Left lung (tissue), 14 donors: ENCODE measurements at places on chromosomes 13 and 19. TPM values are rescaled to one million over a fixed set of nuclear protein-coding genes. Genes with fewer than 3 reads are reported as not detected.

Gene CGB2
- total RNA-seq, result not detected

- peak; percentile 72 for DNase-seq
Observed at GRCh38 chr13:46893798-46894560, 2.9 kb downstream of the HTR2A start.

GRCh38 chr19:32202244-32202643 is 143.2 kb upstream of the ZNF507 start:
- DNase-seq, result no peak

DNA sequence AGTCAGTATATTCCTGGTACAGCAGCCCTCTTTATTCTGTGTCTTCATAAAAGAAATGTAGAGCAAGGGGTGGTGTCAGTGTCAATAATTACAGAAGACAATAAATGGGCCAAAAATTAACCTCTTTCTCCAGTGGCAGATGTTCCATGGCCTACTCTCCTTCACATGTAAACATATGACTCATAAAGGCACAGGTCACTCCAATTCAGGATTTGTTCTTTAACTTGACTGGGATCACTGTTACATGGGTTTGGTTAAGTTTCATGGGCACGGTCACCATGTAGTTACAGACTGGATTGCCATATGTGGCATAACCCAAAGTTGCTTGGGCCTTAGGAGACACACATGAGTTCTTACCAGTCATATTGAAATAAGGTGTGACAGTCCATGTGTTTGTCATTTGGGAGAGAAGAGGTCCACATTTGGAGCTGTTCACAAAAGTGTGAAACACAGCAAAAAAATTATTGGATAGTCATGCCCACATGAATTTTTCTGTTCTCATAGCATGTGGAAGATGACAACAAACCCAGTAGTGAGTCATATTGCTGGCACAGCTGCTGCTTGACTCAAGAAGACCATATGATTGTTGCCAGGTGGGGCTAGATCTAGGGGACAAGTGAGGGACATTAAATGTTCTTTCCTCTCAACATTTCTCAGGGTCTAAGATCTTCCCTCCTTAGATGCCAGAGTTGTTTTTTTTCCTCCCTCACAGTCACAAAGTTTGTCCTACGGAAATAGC is 68.1 kb upstream of the HTR2A start:
- no peak for DNase-seq

GRCh38 chr13:94305463-94305862 is 174.0 kb downstream of the DCT start:
- DNase-seq, result no peak

GRCh38 chr13:99601535-99601934 is 100.3 kb downstream of the TM9SF2 start:
- no peak for DNase-seq

DNA sequence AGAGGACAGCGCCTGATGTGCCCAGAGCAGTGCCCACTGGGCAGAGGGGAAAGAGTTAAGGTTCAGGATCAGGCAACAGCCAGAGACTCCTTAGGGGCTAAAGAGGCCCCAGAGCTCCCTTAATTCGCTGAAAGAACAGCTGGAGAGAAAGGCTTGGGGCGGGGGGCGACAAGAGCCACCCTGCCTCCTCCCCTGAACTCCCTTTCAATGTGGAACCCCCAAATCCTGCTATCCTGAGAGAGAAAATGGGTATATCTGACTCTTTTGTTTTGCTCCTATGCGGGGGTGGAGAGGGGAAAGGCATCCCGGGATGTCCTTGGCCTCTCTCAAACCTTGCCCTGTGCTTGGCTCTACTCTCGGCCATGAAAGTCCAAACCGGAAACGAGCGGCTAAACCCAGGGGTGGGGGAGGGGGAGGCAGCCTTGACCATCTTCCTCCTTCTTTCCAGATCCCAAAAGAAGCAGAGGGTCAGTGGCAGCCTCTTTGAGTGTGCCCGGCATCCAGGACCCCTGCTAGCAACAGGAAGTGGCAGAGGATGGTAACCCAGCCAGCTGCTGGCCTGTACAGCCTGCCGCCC is 4.7 kb downstream of the PRKACA start:
- DNase-seq, result no peak

- no peak for DNase-seq
Observed at GRCh38 chr13:111508164-111508870, 187.9 kb downstream of the TEX29 start.

- DNase-seq, result no peak
Observed at GRCh38 chr19:7941895-7942596, 1.4 kb downstream of the TIMM44 start.

DNA sequence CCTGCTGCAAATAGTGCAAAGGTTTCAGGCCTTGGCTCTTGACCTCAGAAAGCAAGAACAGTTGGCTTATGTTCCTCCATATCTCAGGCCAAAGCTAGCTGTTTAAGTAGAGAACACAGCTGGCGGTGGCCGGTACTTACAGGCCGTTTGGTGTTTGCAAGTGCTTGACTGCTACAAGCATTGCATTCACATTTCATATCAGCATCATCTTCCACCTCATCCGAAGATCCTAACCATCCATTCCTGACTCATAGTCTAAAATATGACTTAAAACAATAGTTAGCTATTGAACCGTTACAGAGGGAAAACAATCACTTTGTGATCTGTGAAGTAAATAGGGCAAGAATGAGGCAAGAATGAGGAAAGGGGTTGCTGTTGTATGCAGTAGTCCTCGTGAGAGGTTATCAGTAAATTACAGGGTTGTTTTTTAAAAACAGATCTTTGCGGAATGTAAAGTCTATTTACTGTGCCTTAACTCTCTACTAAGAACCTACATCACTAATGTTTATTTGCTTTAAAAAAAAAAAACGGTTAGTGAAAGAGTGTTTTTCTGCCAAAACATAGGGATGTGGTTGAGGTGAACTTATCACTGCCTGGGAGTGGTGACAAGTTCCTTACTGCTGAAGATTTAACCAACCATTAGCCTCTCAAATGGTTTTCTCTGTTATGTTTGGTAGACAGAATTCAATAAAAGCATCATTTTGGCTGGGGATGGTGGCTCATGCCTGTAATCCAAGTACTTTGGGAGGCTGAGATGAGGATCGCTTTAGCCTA is 21.6 kb upstream of the WDR88 start:
- DNase-seq, result no peak

DNA sequence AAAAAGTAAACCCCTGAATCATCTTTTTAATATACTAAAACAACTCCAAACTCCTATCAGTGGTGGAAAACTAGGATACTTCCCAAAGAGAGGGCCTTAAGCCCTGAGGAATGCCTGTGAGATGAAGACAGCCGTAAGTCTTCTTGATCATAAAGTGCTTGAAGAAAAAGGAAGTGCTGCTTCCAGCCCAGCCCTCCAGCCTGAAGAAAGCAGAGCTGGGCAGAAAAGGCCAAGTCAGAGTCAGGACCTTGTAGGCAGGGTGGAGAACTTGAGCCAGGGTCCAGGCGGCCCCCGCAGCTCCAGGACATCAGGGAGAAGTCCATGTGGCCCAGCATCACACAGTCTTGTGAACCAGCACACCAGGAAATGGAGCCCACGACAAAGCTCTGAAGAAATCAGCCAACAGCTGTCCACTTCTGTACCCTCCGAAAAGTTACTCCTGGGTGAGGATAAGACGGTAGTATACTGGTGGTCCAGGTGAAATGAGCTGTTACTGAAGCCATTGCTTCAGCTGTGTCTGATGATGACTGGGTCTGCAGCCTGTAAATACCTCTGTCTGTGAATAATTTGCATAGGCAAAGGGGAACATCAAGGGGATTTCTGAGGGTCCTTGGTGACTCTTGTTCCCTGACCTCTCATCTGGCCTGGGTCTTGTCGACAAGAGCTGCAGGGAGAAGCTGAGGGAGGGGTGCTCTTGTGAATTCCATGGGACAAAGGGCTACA is 18.7 kb upstream of the CRYL1 start:
- no peak for DNase-seq

GRCh38 chr19:12156223-12157058 is at the start of gene ZNF625:
TSS of gene ZNF625 (minus strand) at chr19:12156734. CDS start at chr19:12156558, 176 bp downstream.
- peak; percentile 91 for DNase-seq

DNA sequence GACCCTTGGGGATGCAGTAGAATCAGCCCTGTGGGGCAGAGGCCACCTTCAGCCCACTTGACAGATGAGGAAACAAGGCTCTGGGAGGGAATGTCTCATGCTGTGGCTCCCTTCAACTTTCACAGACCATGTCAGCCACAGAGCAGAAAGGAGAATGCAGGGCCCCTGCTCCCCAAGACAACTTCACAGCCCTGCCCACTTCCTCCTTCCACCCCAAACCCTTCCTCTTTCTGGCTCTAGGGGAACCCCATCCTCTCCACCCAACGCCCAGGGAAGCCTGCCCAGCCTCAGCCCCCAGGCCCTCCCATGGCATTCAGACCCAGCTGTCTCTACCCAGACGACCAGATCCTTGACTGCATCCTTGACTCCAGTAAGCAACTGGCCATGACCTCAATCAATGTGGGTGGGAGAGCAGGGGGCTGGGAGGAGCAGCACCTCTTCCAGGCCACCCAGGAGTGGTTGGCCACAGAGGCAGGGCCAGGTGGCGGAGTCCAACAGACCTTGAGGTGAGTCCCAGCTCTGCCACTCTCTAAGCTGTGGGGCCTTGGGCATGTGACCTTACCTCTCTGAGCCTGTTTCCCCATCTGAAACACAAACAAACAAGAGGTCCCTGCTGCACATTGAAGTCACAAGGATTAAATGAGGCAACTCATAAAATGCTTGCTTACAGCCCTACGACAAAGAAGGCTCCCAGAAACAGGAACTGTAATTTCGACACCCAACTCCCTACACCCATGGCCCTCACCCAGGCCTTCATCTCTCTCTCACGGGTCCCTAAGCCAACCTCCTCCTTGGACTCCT is 15.8 kb downstream of the DEDD2 start:
- no peak for DNase-seq
